ENCODE measurements at places on chromosomes 2 and 18.

DNA sequence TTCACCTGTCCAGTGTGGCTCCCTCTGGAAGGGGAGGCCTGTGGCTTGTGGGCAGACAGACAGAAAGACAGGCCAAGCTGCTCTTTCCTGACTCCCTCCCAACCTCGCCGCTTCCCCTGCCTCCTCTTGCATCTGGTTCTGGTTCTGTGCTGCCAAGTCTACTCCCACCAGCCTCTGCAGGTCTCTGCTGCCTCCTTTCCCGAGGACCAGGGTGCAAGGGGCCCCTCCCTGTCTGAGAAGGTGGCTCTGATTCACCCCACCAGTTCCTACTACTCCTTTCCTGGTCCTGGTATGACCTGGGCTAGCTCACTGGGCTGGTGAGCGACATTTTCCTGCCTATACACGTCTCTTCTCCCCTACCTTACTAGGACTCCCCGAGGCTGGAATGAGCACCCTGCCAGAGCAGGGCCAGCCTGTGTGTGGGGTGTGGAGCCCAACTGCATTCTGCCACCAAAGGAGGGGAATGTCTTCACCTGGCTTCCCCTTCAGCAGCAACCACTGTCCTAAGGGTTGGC lies 238.5 kb downstream of the CELF4 start:
- no peak for DNase-seq

DNA sequence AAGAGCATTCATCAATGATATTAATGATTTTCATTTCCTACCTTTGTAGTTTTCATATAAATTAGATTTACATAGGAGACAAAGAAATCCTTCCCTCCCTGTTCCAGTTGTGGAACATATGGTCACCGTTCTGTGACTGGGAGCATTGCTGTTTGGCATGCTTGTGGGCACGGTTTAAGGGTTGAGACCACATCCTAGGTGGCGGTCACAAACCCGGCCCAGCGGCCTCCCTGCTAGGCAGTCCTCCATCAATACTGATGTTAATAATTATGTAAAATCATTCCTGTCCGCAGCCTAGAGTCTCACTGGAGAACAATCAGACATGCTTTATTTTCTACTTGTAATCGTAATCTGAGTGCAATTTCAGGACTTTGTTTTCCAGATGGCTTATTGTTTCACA lies 117.9 kb downstream of the AGAP1 start:
- DNase-seq, result no peak

DNA sequence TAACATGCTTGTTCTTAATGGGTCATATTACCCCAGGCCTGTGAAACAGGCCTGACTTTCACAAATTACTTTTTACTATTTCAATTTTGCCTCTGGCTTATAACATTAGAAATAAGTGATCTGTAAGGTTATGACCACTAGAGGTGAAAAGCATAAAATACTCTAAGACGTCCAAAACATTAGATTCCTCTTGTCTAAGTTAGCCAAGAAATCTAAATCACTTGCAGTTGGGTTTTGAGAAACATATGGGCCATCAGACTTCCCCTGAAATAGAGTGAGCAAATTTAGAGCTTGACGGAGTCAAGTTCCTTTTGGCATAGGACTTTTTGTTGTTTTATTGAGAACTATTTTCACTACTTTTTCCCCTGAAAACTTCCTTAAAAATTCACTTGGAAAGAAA lies 32.7 kb upstream of the RIT2 start:
- no peak for DNase-seq

DNA sequence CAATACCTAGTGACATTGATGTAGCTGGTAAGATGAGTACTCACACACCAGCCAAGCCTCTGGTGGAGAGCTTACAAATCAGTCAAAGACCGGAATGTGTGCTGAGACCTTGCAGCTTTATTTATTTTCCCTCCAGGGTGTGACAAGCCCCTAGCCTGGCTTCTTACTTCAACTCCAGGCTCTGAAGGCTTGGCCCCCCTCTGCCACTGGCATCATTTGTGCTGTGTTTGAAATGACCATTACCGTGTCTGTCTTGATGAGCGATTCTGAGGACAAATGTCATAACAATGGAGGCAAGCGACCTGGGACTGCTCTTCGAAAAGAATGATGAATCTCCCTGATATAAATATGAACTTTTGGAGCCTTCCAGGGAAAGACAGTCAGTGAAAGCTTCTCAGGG lies 749.9 kb upstream of the HS6ST1 start:
- DNase-seq, result no peak

- no peak for DNase-seq
Observed at GRCh38 chr18:56089612-56090258, 501.7 kb upstream of the TCF4 start.

All from SIG-M5 (cell line).